Fibroblast of villous mesenchyme (primary cell): ENCODE measurements at places on chromosomes 6 and 20. TPM values are rescaled to one million over a fixed set of nuclear protein-coding genes. Genes with fewer than 3 reads are reported as not detected.

Gene VSTM2L
- total RNA-seq: 0.32 and 1.3 TPM in 2 replicates

Gene OPRM1
- total RNA-seq: not detected in 2 replicates

Gene CST1
- 3.9 and 11.3 TPM in 2 replicates for total RNA-seq

Gene OR10C1
- not detected in 2 replicates for total RNA-seq

Gene VNN1
- total RNA-seq: under 0.01 TPM in 2 replicates

Gene BTN1A1
- total RNA-seq: not detected in 2 replicates

Gene GRM1
- total RNA-seq: under 0.01 TPM in 1 of 2 replicates, not detected in the other

Gene HLA-F
- 27.2 and 42.2 TPM in 2 replicates for total RNA-seq

Gene CST2
- not detected in 2 replicates for total RNA-seq

DNA sequence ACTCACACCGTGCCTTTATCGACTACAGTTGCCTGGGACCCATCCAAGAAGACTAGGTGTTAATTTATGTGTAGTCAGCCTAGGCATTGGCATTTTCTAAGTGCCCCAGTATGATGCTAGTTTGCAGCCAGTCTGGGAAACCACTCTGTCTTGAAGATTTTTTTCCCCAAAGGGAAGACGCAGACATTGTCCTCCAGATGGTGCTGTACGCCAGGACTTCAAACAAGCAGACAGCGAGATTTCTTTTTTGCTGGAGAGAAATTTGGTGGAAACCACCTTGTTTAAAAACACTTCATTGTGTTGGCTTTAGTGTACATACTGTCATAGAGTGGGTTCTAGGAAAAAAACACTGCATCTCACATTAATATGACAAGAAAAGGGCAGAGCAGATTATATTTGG is 30.0 kb downstream of the ALDH5A1 start:
- peak; percentile 53 for DNase-seq

DNA sequence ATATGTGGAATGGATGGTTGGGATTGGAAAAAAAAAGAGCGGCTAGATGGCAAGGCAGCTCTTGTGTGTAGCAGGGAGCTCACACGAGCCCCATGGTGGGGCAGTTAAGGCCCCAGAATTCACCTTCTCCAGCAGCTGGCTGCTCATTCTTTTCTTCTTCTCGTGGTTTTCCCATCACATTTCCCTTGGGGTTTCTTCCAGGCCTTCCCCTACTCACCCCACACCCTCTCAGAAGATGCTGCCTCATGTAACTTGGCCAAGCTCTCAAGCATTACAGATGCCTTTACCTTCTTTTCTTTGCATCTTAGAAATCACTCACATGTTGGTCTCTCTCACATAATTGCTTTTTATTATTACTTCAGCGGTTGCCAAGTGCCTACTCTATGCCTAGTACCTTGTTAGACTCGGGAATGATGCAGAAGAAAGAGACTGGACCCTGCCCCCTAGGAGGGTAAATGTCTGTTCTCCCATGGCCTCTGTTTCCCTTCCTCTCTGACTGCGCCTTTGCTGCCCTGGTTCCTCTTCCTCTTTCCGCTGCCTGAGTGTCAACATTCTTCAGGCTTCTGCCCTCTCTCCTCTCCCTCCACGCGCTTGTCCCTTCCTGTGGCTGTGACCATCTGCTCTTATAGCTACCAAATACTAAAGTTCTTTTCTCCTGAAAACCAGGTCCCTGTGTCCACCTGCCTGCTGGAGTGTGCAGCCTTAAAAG is 28.6 kb downstream of the PPARD start:
- DNase-seq: no peak

- DNase-seq: no peak
Measured at GRCh38 chr6:9593554-9593953, 821.3 kb downstream of the TFAP2A start.

GRCh38 chr20:44644667-44645131 is 6.8 kb downstream of the ADA start:
- no peak for DNase-seq

GRCh38 chr20:5660346-5660745 is 89.9 kb upstream of the SHLD1 start:
- DNase-seq: peak; percentile 39

GRCh38 chr6:22732176-22732970 is 163.0 kb downstream of the HDGFL1 start:
- peak; percentile 20 for DNase-seq

GRCh38 chr6:111250791-111251354 is 163.6 kb downstream of the SLC16A10 start:
- peak; percentile 63 for DNase-seq

GRCh38 chr6:91328241-91328640 is 741.4 kb upstream of the MAP3K7 start:
- no peak for DNase-seq

GRCh38 chr6:45293306-45293705 is 34.8 kb upstream of the RUNX2 start:
- DNase-seq: no peak

- no peak for DNase-seq
Measured at GRCh38 chr20:56004611-56005388, 519 bp downstream of the CBLN4 start.

DNA sequence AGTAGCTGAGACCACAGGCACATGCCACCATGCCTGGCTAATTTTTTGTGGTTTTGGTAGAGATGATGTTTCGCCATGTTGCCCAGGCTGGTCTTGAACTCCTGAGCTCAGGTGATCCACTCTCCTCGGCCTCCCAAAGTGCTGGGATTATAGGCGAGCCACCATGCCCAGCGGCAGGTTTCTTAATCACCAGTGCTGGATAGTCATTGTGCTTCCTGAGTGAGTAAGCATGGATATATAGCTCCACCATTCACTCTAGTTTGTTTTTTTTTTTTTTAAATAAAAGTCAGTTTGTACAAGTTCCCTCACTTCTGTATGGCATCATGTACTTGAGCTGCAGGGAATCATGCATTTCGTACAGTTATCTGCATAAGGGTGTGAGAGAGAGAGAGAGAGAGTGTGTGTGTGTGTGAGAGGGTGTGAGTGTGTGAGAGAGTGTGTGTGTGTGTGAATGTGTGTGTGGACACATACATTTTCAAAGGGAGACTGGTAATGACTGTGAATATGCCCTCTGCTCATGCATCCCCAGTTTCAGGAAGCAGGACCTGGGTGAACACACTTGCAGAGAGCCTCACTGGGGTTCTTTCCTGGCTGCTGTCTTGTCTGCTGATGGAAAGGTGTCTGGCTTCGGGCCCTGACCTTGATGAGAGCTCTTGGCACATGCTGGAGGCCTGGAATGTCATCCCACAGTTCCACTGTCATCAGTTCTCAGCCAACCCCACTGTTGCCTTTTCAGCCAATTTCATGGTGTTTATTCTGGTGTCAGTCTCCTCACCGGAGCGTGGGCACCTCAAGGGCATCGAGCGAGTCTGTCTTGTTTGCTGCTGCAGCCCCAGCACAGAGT is 65.0 kb upstream of the XRN2 start:
- DNase-seq: no peak

- no peak for DNase-seq
Measured at GRCh38 chr6:12791371-12791770, 74.8 kb downstream of the PHACTR1 start.

DNA sequence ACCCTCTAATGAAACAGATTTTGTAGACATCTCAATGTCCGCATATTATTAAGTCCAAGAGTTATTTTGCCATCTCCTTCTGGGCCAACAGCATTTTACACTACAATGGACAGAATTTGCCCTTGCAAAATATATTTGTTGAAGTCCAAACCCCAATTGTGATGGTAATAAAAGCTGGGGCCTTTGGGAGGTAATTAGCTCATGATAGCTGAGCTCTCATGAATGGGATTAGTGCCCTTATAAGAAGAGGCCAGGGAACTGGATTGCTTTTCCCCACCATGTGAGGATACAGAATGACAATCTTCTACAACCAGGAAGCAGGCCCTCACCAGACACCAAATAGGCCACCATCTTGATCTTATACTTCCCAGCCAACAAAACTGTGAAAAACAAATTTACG is 44.9 kb upstream of the MTRF1L start:
- DNase-seq: no peak

GRCh38 chr6:39194466-39194865 is 34.8 kb downstream of the KCNK5 start:
- no peak for DNase-seq

GRCh38 chr6:47358440-47359225 is 48.9 kb upstream of the TNFRSF21 start:
- no peak for DNase-seq

- no peak for DNase-seq
Measured at GRCh38 chr6:5061152-5061551, 24.0 kb upstream of the PPP1R3G start.

DNA sequence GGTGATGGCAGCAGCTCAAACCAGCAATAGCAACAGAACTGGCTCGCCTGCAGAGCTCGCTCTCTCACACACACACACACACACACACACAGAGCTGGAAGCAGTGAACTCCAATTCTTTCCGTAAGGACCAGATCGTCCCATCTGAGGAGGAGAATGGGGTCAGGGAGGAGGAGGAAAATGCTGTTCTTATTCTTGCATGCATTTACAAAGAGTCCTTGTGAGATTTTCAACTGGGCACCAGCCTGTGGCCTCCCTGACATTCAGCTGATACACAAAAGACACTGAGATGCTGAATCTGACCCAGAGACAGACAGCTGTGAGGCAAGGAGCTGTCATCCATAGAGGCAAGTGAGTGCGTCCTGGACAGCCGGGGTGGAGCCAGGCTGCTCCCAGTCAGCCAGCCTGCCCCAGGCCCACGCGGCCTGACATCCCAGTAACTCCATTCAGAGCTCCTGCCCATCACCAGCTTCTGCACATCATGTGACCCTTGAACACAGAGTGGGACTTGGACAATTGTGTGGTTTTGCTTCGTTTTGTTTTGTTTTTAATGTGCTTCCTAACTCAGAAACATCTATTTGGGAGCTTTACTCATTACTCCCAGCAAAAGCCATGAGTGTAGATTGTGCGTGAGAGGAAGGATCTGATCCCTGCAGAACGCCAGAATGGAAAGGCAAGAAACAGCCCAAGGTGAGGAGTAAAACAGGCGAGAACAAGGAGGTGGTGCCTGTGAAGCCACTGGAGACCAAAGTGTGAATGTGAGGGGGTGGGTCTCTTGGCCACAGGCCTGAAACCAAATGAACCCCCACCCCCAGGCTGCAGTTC is 2.1 kb downstream of the SERPINB9 start:
- DNase-seq: peak; percentile 33

- no peak for DNase-seq
Measured at GRCh38 chr6:39344821-39345280, 22.3 kb upstream of the KCNK16 start.

- DNase-seq: no peak
Measured at GRCh38 chr20:47428851-47429336, 72.4 kb upstream of the ZMYND8 start.

DNA sequence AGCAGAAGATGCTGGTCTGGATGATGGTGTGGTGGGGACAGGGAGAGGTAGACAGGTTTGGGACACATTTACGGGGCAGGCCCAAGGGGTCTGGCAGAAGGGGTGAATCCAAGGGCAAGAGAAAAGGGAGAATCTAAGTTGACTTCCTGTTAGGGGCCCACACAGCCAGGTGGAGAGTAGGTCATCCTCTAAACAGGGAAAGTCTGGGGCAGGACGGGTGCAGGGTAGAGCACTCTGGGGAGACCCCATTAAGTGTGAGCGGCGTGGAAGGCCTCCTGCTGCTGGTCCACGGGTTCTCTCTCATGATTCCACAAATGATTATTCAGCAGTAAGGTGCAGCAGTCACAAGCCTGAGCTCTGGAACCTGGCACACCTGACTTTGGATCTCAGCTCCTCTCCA is 2.7 kb downstream of the SRXN1 start:
- no peak for DNase-seq
